ENCODE measurements at places on chromosomes 5 and 9. TPM values are rescaled to one million over a fixed set of nuclear protein-coding genes. Genes with fewer than 3 reads are reported as not detected.

ENTPD2 gene
- 2.7 TPM for total RNA-seq

DNA sequence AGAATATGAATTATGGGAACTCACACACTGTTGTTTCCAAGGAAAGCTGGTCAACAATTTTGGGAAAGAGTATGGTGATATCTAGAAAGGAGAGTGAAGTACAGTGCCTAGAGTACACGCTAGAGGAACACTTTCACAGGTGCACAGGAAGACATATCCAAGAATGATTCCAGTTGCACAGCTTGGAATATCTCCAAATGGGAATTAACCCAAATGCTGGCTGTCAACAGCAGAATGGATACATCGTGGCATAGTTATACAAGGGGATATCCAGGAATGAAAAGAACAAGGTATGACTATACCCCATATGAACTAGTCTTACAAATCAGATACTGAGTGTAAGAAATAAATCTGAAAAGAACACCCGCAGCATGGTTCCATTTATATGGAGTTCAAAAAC, 231.3 kb downstream of the FSTL4 start:
- no peak for DNase-seq

- DNase-seq = no peak
These were observed 13.8 kb downstream of the CNTRL start for GRCh38 chr9:121088576-121088975.

PPP1R26 gene
- total RNA-seq = 41.0 TPM

Measured in HT-29 (cell line).